Naive thymus-derived CD4-positive, alpha-beta T cell (primary cell): ENCODE measurements at places on chromosomes 12 and 14.

DNA sequence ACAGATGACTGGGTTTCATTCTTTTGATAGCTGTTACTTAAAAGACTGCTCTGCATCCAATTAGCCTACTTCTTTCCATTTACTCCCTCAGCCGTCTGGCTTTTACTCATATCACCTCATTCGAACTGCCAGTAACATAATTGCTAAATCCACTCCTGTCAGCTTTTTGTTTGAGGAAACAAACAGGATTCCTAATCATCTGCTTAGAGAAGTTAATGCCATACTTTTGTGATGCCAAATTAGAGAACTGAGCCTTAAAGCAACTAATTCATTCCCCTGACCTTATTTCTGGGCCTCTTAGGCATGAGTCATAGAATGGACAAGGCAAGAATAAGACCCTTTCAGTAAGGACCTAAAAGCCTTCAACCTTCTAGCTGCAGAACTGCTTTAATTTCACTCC, 2.9 kb downstream of the OXA1L start:
- H3K36me3 ChIP-seq = peaks cover 20% of the 10 kb centered on the region
- H3K27me3 ChIP-seq = no peaks in the 10 kb centered on the region
- peaks cover 18% of the 10 kb centered on the region for H3K4me1 ChIP-seq
- H3K4me3 ChIP-seq = no peak overlapping the region

GRCh38 chr12:53997204-53998109, 2.5 kb upstream of the HOXC9 start:
- DNase-seq = no peak
- peaks cover 24% of the 10 kb centered on the region for H3K4me1 ChIP-seq
- H3K27me3 ChIP-seq = peaks cover 37% of the 10 kb centered on the region
- no peak overlapping the region for H3K4me3 ChIP-seq
- no peak overlapping the region for H3K27ac ChIP-seq
- H3K36me3 ChIP-seq = no peaks in the 10 kb centered on the region

- no peak overlapping the region for H3K4me3 ChIP-seq
- H3K27ac ChIP-seq = peak overlapping the region; percentile 74
- no peaks in the 10 kb centered on the region for H3K36me3 ChIP-seq
- no peaks in the 10 kb centered on the region for H3K27me3 ChIP-seq
- DNase-seq = peak; percentile 80
Measured at GRCh38 chr12:15546102-15546701, 223.9 kb downstream of the PTPRO start.

DNA sequence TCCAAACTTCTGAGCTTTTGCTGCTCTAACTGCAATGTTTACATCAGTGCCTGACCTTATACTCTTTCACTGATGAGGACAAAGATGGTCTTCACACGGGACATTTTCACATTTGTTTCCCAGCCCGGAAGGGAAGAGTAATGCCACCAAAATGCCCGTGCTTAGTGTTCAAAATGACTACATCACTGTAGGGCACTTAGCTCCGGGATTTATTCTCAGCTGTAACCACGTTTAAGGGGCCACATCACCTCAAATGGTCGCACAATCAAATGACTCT, 2.9 kb downstream of the GSG1 start:
- H3K27ac ChIP-seq = peak overlapping the region; percentile 92
- no peaks in the 10 kb centered on the region for H3K36me3 ChIP-seq
- H3K4me1 ChIP-seq = peaks cover 6% of the 10 kb centered on the region
- H3K4me3 ChIP-seq = peak overlapping the region; percentile 68
- DNase-seq = no peak
- no peaks in the 10 kb centered on the region for H3K27me3 ChIP-seq

DNA sequence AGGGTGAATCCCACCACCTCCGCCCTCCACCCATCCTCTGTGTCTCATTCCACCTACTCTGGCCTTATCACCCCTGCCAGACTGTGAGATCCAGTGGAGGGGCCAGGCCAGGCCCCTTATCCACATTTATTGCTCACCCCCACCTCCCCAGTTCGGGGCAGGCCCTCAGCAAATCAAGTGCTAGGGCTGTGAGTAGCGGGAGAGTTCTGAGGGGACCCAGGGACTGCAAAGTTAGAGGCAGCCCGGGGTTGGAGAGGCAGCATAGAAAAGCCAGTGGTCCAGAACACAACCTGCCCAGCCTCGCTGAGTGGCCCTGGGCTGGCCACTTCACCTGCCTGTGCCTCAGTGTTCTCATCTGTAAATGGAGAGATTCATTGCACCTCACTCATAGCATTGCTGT, 27.2 kb upstream of the ACTN1 start:
- no peaks in the 10 kb centered on the region for H3K27me3 ChIP-seq
- H3K4me3 ChIP-seq = no peak overlapping the region
- DNase-seq = no peak
- H3K4me1 ChIP-seq = no peaks in the 10 kb centered on the region

- no peak overlapping the region for H3K27ac ChIP-seq
- no peak for DNase-seq
- no peaks in the 10 kb centered on the region for H3K27me3 ChIP-seq
Measured at GRCh38 chr12:24113701-24114100, 164.2 kb upstream of the SOX5 start.

DNA sequence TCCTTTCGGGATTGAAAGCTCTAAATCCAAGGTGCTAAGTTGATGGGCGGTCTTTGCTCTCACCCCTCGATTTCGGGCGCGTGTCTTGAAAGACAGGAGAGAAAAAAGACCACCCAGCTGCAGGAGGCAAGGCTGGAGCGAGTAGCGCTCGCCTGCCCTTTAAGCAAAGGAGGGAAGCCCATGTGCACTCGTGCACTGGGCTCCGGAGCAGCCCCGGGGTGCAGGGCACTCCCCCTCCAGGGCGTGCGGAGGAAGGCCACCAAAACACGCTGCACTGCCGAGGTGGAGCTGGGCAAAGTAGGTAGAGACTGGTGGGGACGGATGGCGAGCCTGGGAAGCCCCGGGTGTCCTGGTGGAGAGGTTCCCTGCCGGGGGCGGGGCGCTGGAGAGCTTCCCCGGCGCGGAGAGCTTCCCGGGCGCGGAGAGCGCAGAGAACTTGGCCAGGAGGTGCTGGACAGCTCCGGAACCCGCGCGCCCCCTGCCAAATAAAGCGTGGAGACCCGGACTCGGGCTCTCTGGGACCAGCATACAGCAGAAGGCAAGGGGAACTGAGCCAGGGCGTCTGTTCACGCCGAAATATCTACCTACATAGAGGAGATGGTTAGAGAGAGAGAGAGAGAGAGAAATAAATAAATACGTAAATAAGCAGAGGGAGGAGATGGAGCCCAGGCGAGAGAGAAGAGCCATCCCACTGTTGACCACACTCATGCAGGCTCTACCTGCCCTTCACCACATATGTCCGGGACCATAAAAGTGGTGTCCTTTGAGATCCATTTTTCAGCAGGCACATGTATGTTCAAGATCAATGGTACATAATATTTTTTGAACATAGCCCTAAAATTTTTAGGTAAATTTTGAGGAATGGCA, 662 bp upstream of the NELL2 start:
- H3K36me3 ChIP-seq = no peaks in the 10 kb centered on the region
- no peaks in the 10 kb centered on the region for H3K27me3 ChIP-seq
- H3K4me3 ChIP-seq = peak overlapping the region; percentile 58
- peak overlapping the region; percentile 78 for H3K27ac ChIP-seq
- peaks cover 7% of the 10 kb centered on the region for H3K4me1 ChIP-seq

DNA sequence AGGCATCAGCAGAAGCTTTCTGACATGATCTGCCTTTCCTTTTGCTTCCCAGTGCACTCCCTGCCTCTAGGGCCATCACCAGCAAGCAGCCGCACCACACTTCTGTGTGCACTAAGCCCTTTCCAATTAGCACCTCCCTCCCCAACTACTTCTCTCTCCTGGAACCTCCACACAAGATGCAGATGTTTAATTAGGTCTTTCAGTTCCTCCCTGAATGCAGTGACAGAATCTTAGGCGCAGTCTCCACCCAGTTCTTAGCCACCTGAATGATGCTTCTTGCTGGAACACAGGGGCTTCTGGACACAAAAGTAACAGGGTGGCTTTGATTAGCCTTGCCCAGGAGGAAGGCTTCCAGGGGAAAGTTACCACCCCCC, 32.9 kb downstream of the NIN start:
- H3K27ac ChIP-seq = no peak overlapping the region
- DNase-seq = no peak
- H3K4me3 ChIP-seq = no peak overlapping the region
- H3K4me1 ChIP-seq = peaks cover 22% of the 10 kb centered on the region
- H3K27me3 ChIP-seq = no peaks in the 10 kb centered on the region

- H3K36me3 ChIP-seq = no peaks in the 10 kb centered on the region
- H3K4me3 ChIP-seq = no peak overlapping the region
- H3K27ac ChIP-seq = no peak overlapping the region
- H3K27me3 ChIP-seq = no peaks in the 10 kb centered on the region
- no peaks in the 10 kb centered on the region for H3K4me1 ChIP-seq
Measured at GRCh38 chr12:113238309-113238708, 17.0 kb downstream of the TPCN1 start.

GRCh38 chr12:20492251-20492760, 124.0 kb downstream of the PDE3A start:
- no peaks in the 10 kb centered on the region for H3K27me3 ChIP-seq
- DNase-seq = no peak
- no peak overlapping the region for H3K4me3 ChIP-seq
- no peaks in the 10 kb centered on the region for H3K4me1 ChIP-seq

GRCh38 chr14:104577426-104577825, 2.1 kb upstream of the C14orf180 start:
- no peak overlapping the region for H3K4me3 ChIP-seq
- DNase-seq = no peak
- no peaks in the 10 kb centered on the region for H3K36me3 ChIP-seq
- no peaks in the 10 kb centered on the region for H3K4me1 ChIP-seq
- no peak overlapping the region for H3K27ac ChIP-seq

GRCh38 chr14:60506010-60506409, 2.9 kb upstream of the SIX6 start:
- no peaks in the 10 kb centered on the region for H3K4me1 ChIP-seq
- no peak overlapping the region for H3K4me3 ChIP-seq
- DNase-seq = no peak
- peaks cover 19% of the 10 kb centered on the region for H3K27me3 ChIP-seq
- no peak overlapping the region for H3K27ac ChIP-seq

DNA sequence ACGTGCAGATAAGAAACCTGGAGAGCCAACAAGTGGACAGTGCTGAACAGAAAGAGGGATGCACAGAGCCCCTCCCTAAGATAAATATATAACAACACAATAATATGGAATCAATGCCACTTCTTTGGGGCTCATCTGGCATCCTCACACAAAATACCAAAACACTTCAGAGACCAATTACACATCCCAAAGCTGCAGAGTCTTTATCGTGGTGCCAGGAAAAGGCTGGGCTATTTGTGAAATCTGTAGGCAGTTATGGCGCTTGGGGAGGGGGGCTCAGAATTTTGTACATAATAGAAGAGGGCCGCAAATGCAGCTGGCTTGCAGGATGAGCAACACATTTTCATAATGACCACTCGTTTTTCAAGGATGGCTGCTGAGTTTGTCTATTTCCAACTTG, 160.4 kb upstream of the NOS1 start:
- no peaks in the 10 kb centered on the region for H3K4me1 ChIP-seq
- no peak overlapping the region for H3K27ac ChIP-seq
- H3K27me3 ChIP-seq = no peaks in the 10 kb centered on the region
- no peak overlapping the region for H3K4me3 ChIP-seq
- no peak for DNase-seq

GRCh38 chr12:46711756-46712155, 114.0 kb downstream of the SLC38A4 start:
- no peak overlapping the region for H3K27ac ChIP-seq
- no peaks in the 10 kb centered on the region for H3K27me3 ChIP-seq
- H3K4me1 ChIP-seq = no peaks in the 10 kb centered on the region
- no peak overlapping the region for H3K4me3 ChIP-seq

- H3K27ac ChIP-seq = no peak overlapping the region
- H3K36me3 ChIP-seq = no peaks in the 10 kb centered on the region
- DNase-seq = no peak
- no peaks in the 10 kb centered on the region for H3K27me3 ChIP-seq
- H3K4me1 ChIP-seq = no peaks in the 10 kb centered on the region
- H3K4me3 ChIP-seq = no peak overlapping the region
Measured at GRCh38 chr14:58812050-58812910, 174.5 kb downstream of the DACT1 start.

DNA sequence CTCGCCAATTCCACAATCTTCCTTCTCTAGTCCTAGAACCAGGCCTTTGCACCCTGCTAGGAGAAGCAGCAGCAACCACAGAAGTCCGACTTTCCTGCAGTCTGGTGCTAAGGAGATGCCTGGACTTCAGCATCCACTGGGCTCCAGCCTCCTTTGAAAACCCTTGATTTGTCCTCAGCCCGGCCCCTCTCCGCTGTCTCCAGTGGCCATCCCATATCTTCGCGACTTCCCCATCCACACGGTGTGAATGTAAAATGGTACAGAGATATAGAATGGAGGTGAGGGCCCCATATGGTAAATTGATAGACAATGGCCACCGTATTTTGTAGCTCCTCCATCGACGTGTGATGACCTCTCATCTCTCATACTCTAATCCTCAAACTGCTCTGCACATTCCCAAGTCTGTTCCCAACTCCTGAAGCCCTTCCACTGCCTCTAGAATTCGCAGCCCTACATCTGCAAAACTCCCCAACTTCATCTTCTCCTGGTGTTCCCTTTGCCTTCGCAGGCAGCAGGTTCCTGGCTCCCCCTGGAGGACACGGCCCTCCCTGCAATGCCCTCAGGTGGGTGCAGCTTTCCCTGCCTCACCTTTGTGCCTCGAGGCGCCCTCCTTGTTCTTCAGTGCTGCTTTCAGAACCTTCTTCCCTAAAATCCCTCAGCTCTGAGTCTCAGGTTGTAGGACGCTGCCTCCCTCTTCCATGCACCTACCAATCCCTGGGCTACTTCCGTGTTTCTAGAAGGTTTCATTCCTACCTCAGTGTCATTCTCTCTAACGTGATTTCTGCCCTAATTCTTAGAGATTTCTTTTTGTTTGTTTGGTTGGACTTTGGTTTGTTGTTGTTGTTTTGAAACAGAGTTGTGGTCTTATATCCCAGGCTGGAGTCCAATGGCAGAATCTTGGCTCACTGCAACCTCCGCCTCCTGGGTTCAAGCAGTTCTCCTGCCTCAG, 36.7 kb downstream of the TMBIM6 start:
- H3K36me3 ChIP-seq = no peaks in the 10 kb centered on the region
- no peak overlapping the region for H3K27ac ChIP-seq
- peak; percentile 60 for DNase-seq

DNA sequence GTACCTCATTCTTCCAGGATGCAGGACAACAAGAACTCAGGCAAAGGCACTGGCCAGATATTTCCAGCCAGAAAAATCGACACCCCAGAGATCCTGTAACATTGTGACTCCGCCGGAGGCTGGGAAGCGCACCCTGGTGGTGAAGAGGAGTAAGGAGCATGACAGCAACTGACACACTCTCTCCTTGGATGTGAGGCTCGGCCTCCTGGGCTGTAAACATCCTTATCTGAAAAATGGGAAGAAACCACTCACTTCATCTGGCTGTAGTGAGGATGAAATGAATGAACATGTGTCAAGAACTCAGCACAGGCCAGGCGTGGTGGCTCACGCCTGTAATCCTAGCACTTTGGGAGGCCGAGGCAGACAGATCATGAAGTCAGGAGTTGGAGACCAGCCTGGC, 27.5 kb downstream of the TCHP start:
- H3K36me3 ChIP-seq = peaks cover 45% of the 10 kb centered on the region
- DNase-seq = peak; percentile 19
- no peaks in the 10 kb centered on the region for H3K4me1 ChIP-seq
- no peaks in the 10 kb centered on the region for H3K27me3 ChIP-seq

- DNase-seq = no peak
- peaks cover 5% of the 10 kb centered on the region for H3K4me1 ChIP-seq
- H3K4me3 ChIP-seq = peak overlapping the region; percentile 47
- H3K36me3 ChIP-seq = no peaks in the 10 kb centered on the region
- no peak overlapping the region for H3K27ac ChIP-seq
- no peaks in the 10 kb centered on the region for H3K27me3 ChIP-seq
Measured at GRCh38 chr14:103074729-103075367, 9.2 kb upstream of the LBHD2 start.

GRCh38 chr12:88307961-88308360, 165.9 kb downstream of the TMTC3 start:
- H3K4me1 ChIP-seq = no peaks in the 10 kb centered on the region
- DNase-seq = no peak
- no peak overlapping the region for H3K4me3 ChIP-seq
- no peaks in the 10 kb centered on the region for H3K36me3 ChIP-seq
- H3K27me3 ChIP-seq = no peaks in the 10 kb centered on the region
